ENCODE measurements at places on chromosomes 6 and 20.
A peak's percentile ranks its signal among the peaks of the same experiment; 100 is the strongest.

DNA sequence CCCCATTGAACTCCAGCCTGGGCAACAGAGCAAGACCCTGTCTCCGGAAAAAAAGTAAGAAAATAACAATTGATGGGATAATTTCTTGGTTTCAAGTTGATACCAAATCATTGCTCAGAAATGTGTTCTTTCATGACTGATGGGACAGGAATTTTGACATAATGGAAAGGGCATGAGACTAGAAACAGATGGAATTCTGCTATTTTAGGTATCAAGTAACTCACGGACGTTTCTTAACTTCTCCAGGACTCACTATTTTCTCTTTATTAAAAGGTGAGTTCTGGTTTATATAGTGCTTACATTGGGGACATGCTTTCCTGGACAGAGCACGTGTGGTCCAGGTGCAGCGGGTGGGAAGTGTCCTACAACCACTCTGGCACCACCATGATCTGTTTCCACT, 6.0 kb upstream of the DSP start:
- no peak for DNase-seq

GRCh38 chr20:3042625-3043024, 797 bp upstream of the GNRH2 start:
- no peak for DNase-seq

- no peak for DNase-seq
Observed at GRCh38 chr6:140732155-140732554, 1357.7 kb upstream of the CITED2 start.

DNA sequence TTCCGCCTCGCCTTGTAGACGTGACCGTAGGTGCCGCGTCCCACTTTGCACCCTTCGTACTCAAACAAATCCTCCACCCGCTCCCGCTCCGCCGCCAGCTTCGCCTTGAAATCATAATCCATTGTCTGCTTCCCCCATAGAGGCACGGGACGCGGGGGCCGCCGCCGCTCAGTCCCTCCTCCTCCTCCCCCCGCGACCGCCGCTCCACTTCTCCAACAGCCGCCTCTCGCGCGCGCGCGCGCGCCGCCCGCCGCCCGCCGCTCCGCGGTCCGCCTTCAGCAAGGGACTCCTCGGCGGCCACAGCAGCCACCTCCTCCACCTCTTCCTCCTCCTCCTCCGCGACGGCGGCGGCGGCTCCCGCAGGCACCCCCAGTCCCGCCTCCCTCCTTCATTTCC, 256 bp downstream of the CDK19 start:
- no peak for DNase-seq

- no peak for DNase-seq
Observed at GRCh38 chr20:62452475-62453095, 23.2 kb downstream of the GATA5 start.

DNA sequence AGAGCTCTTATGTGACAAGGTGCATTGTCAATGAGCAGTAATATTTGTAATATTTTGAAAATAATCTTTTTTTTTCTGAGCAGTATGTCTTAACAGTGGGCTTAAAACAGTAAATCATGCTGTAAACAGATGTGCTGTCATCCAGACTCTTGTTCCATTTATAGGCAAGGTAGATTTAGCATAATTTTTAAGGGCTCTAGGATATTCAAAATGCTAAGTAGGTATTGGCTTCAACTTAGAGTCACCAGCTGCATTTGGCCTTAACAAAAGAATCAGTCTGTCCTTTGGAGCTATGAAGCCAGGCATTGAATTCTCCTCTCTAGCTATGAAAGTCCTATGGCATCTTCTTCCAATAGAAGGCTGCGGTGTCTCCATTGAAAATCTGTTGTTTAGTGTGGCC, 63.7 kb downstream of the ME1 start:
- DNase-seq: no peak

DNA sequence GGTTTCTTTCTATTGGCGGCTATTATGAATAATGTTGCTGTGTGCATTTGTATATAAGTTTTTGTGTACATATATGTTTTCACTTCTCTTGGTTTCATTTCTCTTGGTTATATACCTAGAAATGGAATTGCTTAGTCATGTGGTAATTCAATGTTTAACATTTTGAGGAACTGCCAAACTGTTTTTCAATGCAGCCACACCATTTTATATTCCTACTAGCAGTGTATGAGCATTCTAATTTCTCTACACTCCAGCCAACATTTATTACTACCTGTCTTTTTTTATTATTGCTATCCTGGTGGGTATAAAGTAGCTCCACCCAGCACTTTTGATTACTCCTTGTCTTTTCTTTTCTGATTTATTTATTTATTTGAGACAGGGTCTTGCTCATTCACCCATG, 54.8 kb downstream of the PHACTR2 start:
- no peak for DNase-seq

- no peak for DNase-seq
Observed at GRCh38 chr6:146335336-146335735, 208.3 kb upstream of the RAB32 start.

DNA sequence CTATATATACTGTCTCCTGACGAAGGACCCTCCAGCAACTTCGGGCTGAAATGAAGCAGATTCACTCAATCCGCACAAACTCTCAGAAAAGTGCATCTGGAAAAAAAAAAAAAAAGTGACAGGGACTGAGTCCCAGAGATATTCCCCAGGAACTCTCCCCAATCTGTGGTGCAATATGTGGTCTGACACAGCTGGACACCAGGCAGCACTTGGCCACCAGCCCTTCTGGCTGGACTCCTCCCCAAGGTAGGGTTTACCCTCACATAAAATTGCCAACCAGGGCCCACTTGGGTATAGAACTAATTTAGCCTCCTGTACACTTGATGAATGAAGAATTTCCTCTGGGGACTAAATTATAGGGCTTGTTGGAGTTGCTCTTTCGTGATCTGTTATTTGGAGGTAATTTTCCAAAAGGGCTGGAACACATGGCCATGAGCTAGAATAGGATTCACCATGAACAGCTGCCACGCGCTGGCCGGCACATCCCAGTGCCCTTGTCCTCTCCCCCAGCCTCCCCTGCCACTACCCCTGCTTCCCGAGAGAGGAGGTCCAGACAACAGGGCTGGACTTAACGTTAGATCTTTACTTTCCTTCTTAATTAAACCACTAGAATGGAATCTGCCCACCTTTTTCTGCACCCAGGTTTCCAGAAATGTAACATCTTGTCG, 379.2 kb downstream of the BMP2 start:
- DNase-seq: no peak

DNA sequence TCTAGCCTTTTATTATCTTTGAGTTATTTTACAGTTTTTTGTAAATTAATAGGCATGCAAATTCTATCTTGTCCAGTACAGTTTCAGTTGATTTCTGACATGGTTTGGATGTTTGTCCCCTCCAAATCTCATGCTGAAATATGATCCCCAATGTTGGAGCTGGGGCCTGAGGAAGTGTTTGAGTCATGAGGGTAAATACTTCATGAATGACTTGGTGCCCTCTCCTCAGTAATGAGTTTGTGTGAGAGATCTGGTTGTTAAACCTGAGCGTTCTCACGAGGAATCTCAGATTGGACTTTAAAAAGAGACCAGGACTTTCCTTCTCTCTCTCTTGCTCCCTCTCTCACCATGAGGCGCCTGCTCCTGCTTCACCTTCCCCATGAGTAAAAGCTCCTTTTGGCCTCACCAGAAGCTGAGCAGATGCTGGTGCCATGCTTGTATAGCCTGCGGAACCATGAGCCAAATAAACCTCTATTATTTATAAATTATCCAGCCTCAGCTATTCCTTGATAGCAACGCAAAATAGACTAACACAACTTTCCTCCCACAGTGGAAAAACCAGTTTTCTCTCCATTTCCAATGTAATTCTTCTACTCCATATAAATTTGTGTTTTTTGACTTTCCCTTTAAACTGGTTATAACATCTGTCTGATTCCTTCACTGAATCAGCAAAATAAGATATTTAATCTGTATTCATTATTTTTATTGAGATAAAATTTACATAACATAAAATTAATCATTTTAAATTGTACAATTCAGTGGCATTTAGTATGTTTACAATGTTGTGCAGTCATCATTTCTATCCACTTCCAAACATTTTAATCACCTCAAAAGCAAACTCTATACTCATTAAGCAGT, 78.7 kb upstream of the PRSS16 start:
- DNase-seq: no peak

DNA sequence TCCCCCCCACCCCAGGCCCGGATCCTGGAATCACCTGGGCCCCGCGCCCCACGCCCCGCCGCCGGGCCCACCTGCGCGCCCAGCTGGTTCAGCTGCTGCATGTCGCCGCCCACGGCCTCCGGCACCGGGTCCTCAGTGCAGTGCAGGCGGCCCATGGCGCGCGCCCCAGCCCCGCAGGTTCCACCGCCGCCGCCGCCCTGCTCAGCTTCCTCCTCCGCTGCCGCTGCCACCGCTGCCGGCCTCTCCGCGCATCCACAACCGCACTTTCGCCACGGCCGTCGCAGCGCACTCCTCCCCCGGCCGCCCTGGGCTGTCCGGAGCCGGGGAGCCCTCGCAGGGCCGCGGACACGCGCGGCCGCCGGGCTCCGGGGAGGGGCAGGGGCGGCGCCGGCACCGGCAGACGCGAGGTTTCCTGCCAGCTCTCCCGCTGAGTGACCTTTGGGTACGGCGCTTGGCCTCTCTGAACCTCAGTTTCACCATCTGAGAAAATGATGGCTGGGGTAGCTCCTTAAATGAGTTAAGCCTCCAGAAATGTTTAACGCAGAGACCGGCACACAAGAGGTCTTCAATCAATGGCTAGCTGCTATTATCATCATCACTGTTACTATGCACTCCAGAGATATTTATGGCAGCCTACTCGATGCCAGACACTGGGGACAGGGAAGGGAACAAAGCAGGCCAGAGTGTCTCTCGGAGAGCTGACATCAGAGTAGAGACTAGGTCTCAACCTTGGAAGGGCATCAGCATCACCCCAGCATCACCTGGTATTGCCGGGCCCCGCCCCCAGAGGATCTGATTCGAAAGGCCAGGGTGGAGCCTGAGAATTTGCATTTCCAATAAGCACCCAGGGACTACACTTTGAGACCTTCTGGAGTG, at the start of gene COMMD7:
COMMD7 (minus strand) TSS at position 231 of the 876 bp plus-strand sequence; CDS start at position 155, 76 bp downstream.
- DNase-seq: peak; percentile 72

DNA sequence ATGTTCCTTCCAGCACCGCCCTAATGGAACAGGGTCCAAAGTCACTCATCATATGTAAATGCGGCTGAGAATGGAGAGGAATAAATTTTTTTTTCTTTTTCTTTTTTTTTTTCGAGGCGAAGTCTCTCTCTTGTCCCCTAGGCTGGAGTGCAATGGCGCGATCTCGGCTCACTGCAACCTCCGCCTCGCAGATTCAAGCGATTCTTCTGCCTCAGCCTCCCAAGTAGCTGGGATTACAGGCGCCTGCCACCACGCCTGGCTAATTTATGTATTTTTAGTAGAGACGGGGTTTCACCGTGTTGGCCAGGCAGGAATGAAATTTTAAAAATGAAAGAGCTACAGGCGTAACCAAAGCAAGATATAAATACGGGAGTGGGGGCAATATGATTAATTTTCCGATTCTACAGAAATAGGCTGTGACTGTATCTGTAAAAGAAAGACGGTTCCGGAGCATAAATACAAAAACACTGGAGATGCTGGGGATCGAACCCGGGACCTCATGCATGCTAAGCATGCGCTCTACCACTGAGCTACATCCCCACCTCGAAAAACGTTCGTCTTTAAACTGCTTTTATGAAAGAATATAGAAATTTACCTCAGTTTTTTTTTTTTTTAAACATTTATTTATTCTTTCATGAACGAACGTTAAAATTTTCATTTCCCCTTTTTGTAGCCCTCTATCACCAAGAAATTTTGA, 132.2 kb downstream of the GPX5 start:
- peak; percentile 10 for DNase-seq

DNA sequence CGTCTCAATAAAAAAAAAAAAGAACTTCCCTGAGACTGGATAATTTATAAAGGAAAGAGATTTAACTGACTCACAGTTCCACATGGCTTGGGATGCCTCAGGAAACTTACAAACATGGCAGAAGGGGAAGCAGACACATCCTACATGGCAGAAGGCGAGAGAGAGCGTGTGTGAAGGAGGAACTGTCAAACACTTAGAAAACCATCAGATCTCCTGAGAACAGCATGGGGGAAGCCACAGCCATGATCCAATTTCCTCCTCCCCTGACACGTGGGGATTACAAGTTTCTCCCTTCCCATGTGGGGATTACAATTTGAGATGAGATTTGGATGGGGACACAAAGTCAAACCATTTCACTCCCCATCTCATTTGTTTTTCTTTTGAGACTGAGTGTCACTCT, 46.6 kb upstream of the TFAP2C start:
- no peak for DNase-seq

GRCh38 chr20:47318586-47319516, 37.6 kb downstream of the ZMYND8 start:
- DNase-seq: peak; percentile 7

DNA sequence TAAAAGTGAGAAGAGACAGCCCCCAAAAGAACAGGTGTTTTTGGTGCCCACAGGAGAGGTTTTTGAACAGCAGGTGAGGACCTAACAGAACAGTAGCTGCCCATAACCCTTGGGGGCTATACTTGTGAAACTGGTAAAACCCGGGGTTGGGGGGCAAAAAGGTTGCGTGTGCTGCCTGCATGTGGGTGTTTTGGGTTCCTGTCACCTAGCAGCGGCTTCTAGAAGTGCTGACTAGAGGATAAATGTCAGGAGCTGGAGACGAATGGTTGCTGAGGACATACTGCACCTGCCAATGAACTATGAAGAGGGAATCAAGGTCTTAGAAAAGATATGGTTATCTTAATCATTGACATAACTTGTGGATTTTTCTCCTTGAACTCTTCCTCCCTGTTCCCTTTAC, 16.0 kb downstream of the TAF11 start:
- no peak for DNase-seq

DNA sequence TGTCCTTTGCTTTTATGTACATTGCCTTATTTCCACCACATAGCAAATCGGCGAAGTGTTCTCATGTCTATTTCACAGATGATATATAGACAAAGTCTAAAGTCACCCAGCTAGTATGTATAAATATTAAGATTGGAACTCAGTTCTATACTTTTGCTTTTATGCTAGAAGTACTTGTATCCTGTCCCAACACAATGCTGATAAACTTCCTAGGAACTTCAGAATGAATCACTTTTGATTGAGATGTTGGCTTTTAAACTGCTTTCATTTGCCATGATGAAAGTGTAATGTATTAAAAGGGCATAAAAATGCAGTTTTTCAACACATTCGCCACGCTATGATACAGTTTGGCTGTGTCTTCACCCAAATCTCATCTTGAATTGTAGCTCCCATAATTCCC, 50.8 kb downstream of the GCLC start:
- no peak for DNase-seq

DNA sequence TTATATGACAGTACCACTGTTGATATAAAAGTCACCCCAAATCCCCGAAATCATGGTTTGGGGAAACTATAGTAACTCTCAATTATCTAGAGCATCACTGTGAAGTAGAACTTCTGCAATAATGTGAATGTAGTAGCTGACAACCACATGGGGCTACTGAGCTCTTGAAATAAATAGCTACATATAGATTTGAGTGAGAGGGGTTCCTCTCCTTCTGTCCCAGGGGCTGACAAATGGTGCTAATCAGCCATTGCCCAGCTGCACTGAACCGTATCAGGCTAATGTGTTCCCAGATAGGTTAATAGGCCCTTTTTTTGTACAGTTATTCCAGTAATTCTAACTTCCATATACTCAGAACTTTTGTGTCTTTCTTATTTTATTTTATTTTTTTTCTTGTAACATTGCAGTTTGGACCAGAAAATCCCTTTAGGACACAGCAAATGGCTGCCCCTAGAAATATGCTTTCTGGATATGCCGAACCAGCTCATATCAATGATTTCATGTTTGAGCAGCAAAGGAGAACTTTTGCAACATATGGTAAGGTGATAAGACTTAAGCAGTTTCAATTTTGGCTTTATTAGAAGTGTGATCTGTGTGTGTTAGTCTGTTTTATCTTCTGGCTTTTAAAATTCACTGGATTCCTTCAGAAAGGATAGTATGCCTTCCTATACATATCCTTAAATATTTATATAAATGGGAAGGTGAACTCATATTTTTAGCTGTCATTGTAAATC, 21.1 kb downstream of the CDC40 start:
- no peak for DNase-seq
